ENCODE measurements at places on chromosomes 6 and 20.

DNA sequence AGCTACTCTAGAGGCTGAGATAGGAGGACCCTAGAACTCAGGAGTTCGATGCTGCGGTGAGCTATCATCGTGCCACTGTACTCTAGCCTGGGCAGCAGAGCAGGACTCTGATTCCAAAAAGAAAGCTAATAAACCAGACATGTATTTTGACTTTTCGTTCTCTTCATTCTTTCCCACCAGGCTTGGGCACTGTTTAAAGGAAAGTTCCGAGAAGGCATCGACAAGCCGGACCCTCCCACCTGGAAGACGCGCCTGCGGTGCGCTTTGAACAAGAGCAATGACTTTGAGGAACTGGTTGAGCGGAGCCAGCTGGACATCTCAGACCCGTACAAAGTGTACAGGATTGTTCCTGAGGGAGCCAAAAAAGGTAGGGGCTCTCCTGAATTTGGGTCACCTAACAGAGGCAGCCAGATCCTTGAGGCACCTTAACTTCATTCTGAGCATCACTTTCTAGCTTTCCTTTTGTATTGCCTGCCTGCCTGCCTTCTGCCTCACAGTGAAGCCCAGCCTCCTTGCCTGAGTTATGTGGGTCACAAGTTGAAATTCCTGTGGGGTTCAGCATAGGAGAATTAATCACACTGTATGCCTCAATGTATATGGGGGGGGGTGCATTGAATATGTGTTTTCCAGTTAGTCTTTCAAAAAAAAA lies 3.2 kb downstream of the IRF4 start:
- no peak for DNase-seq

- DNase-seq = no peak
Measured at GRCh38 chr6:50087231-50087954, 37.7 kb upstream of the DEFB112 start.

GRCh38 chr20:60170116-60170515 lies 211.9 kb downstream of the CDH26 start:
- DNase-seq = no peak

DNA sequence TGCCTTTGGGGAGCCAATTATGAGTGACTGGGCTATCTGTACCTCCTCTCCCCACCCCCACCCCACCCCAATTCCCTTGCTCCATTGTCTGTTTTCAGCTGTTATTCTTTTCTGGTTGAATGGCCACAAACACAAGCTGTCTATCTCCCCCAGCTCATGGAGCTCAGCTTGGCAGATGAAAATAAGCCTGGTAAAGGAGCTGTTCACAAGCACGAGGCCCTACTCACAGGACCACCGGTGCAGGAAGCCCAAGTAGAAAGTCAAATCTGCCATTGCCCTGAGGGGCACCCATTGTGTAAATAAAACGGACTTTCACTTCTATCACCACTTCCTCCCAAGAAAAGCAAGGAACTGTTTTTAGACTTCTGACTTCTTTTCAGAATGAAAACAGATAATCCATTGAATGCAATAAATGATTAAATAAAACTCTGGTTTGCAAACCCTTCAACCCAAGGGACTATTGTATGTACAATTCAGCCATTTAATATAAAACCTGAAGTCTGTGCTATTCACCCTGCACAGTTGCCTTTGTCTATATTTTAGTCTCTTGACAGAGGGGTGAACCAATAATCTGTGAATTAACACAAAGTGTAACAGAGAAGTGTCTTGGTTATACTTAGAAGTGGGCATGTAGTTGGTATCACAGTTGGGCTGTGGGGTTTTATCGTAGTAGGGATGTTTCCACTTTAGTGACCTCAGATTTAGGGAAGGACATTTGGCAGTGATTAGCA lies 27.7 kb downstream of the RIPOR2 start:
- DNase-seq = no peak

DNA sequence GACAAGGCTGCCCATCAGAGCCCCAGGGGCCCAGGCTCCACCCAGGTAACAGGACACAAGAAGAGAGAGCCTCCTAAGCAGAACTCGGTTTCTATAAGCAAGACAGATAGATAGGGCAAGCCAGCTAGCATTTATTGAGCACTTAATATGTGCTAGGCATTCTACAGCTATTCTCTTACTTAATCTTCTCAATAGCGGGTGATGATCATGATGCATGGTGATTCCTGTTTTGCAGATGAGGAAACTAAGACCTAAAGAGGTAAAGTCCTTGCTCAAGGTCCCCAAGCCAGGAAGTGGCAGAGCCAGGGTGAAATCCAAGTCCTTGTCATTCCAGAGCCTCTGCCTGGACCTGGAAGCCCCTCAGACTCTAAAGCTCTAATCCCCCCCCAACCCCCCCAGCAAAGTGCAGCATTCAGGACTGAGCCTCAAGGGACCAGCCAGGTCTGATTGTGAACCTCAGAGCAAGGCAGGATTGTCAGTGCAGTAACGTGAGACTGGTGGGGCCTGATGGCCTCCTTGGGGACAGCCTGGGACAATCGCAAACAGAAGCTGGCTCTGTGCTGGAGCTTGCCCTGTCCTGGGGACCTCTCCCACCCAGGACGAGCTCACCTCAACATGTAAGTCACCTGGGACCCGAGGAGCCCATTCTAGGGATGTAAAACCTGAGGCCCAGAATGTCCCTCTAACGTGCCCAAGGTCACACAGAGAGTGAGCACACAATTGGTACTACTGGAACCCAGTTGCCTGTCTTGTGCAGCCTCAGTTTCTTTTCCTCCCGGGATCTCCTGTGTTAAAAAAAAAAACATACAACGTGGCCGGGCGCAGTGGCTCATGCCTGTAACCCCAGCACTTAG lies 48.4 kb upstream of the PTGIS start:
- DNase-seq = no peak

DNA sequence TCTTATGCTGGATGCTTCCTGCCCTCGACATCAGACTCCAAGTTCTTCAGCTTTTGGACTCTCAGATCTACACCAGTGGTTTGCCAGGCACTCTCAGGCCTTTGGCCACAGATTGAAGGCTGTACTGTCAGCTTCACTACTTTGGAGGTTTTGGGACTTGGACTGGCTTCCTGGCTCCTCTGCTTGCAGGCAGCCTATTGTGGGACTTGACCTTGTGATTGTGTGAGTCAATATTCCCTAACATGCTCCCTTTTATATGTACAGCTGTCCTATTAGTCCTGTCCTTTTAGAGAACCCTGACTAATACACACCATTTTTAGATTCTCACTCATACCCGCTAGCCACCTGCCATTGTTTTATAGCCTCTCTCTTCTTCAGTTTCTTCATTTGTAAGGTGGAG lies 382.1 kb upstream of the TSHZ2 start:
- no peak for DNase-seq

DNA sequence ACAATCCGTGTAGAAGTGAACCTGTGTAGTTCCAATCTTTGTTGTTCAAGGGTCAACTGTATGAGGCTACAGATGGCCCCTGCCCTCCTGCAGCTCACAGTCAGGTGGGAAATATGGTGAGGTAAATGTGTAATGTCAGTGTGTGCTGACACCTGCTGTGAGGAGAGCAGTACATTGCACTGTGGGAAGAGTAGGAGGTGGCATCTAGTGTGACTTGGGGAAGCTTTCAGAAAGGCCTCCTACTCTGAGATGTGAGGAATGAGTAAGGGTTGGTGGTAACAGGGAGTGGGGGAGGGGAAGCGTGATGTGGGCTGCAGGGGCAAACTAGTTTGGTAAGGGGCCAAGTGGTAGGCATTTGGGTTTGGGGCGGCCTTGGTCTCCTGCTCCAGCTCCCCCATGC lies 188.8 kb downstream of the FARS2 start:
- no peak for DNase-seq

DNA sequence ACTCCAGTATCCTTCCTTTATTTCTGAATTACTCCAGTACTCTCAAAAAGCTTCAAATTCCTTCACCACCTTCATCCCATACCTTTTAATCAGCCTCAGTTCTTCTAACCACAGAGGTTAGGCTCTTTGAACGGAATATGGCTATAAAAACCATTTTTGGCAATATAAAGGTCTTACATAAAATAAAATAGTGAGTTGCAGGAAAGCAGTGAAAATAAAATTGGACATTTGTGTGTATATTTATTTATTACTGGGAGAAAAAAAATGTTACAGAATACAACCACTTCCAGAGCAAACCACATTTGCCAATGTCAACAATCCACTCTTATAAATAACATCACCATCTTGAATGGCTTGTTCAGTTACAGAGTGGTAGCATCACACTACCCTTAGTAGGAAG lies 7.7 kb downstream of the HDDC2 start:
- DNase-seq = no peak

DNA sequence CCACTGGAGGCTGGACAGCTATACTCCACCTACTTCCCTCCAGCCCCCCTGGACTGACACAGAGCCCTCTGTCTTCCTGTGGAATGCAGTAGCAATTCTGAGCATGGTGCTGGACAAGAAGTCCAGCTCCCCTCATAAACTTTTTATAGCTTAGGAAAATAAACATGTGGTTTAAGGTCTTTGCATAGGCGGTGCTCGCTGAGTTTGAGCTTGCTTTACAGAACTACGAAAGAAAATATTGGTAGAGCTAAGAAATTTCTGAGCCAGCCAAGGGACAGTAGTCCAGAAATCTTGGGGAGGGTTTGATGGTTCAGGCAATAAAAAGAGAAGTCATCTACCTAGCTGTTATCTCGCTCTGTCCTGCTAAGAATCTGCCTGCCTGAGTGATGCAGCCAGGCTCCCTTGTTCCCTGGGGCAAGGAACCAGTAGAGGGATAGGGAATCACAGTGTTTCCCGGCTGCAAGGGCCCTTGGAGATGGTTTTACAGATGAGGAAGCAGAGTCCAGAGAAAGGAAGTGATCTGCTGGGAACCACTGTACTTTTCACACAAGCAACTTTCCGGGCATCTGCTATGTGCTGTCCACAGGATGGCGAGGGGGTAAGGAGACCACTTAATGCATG lies 343.4 kb downstream of the CDC5L start:
- no peak for DNase-seq

- no peak for DNase-seq
Measured at GRCh38 chr6:15239616-15240364, 6.1 kb upstream of the JARID2 start.

GRCh38 chr6:52495922-52496321 lies 75.8 kb downstream of the EFHC1 start:
- no peak for DNase-seq

DNA sequence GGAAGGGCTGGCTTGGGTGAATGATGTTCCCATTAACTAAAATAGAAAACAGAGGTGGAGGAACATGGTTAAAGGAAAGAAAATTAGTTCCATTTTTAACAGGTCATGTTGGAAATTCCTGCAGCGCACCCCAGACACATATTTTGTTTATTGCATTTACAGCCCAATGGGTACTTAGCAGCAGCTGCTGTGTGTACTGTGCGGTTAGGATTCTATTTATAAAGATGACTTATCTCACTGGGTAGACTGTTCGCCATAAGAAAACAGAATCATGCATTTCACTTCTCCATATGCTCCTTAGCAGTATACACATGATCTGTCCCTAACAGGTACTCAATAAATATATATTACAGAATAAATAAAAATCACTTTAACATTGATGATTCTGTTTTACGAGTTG lies 135.8 kb downstream of the SLC35F1 start:
- DNase-seq = no peak

DNA sequence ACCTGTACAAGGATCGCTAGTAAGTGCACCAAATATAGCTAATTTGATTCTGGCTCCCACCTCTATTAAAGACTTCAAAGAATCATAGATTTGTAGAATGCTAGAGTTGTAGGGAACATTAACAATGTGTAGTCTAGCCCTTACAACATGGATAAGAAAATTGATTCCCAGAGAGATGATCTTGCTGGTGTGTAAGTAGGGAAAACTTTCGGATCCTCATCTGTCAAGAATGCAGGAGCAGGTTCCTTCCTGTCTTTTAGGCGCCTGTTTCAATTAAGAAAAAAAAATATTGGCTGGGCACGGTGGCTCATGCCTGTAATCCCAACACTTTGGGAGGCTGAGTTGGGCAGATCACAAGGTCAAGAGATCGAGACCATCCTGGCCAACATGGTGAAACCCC lies 12.3 kb upstream of the RNF39 start:
- DNase-seq = no peak

GRCh38 chr20:47243532-47244305 lies 112.8 kb downstream of the ZMYND8 start:
- no peak for DNase-seq

DNA sequence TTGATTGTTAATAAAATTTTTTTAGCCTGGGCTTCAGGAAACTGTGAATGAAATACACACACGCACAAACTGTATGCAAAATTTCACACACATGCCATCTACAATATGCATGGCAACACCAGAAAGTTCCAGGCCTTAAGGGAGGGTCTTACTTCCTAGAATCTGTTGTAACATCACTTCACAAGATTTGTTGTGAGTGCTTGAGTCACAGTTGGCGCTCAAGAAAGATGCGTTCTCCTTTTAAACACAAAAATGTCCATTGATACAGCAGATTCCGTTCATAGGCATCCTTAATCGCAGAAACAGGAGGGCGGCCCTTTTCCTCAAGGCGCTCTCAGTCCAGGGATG lies 485 bp upstream of the RTF2 start:
- DNase-seq = no peak

GRCh38 chr6:49692534-49692933 lies 20.8 kb downstream of the CRISP2 start:
- no peak for DNase-seq

DNA sequence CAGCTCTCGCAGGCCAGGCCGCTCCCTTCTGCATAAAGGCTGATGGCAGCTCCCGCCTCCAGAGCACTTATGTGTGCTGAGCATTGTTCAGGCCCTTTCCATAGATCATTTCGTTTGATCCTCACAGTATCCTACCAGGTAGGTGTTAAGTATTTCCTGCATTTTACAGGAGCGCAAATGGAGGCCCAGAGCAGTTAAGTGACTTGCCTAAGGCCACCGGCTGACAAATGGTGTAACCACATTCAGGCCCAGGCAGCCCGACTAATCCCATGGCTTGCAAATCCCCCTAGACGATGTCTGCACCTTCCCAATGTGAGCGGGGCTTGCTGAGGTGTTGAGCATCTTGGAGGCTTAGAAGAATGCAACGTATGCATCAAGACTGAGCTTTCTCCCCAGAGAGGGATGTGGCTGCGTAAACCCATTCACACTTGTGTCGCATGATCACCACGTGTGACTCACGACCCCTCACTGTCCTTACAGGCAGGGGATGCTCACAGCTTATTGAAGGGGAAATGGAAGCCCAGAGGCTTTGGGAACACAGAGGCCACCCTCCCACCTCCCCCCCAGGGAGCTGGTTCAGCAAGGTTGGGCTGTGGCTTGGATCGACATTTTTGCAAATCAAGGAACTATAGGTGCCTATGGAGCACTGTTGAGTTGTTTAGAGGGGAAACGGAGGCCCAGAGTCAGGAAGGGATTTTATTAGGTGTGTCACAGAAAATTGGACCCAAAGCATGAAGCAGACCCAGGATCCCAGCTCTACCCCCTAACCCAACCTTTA lies 7.0 kb downstream of the BPIFB2 start:
- no peak for DNase-seq

GRCh38 chr6:166308033-166308768 lies at the start of gene PRR18:
TSS of gene PRR18 (minus strand) at chr6:166308392. CDS start at chr6:166308142, 250 bp downstream.
- DNase-seq = no peak

Measured in NCI-H510A (cell line).